ENCODE measurements at places on chromosomes 7 and 10.
A peak's percentile ranks its signal among the peaks of the same experiment; 100 is the strongest.

DNA sequence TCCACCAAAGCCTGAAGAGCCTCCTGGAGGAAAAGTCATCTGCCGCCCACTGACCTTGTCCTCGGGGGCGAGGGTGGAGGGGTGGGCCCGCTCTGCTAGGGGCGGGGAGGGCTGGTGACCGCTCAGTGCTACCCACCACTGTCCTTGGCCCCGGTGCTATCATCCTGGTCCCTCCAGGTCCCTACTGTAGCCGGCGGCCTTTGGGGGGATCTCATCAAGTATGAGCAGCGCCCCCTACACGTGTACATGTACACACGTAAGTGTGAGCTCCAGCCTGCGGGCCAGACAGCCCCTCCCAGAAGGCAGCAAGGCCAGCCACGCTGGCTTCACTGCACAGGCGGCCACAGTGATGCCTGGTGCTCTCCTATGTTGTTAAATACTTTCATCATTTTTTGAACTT, 19.6 kb downstream of the TTYH3 start:
- DNase-seq, result no peak

- no peak for DNase-seq
Measured at GRCh38 chr7:73678862-73679261, 4.4 kb downstream of the DNAJC30 start.

DNA sequence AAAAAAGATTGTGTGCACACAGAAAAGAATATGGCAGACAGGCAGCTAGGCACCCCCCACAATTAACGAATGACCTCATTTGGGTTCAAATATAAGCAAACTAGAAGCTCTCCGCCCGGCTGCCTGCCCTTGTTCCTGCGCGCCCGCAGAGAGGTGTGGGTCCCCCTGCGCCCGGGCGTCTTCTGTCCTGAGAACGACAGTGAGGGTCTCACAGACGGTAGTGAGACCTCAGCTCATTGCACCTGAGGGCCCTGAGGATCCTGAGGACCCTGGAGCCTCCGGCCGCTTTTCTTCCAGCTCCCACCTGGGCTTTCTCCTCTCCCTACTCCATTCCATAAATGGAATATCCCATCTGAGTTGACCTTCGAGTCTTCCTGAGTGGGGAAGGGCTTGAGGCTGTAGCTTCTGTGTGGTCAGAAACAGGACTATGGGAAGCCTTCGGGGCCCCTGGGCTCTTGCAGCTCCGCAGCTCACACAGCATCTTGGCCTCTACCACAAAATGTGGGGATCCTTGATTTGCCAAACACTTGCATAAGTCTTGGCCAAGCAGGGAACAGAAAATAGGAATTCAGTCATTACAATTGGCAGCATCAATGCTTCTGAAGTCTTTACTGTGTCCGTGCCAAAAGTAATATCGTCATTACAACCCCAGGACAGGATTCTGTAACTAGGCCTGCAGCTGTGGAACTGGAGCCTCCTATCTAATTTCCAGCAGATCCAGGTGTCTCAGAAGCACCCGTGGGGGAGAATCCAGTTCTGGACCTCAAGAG, 43.8 kb downstream of the JAKMIP3 start:
- no peak for DNase-seq

DNA sequence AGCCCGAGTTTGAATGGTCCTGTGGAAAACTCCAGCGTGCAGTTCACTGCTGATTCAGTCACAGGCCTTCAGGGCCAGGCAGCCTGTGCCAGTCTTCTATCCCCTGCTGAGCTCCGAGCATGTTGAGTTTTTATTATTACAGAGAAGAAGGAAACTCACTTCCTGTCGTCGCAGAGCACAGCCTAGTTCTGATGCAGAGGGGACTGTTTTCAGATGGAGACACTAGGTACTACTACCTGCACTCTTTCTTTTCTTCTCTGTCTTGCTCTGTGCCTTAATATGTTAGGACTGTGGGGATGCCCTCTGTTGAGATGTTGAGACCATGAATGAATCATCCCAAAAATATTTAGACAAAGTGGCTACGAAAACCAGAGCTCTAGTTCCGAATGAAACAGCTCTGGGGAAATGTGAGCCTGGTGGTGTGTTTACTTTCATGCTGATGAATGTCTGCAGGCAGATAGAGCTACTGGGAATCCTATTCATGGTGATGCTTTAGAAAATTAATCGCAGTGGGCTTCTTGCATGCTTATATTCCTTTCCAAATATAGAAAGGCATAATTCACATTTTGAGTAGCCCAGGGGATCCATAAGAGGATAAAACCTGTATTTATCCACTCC, 29.6 kb downstream of the CASP7 start:
- peak; percentile 50 for DNase-seq
